ENCODE measurements at places on chromosomes 6 and 20.

GRCh38 chr20:14523090-14523489 is 185.7 kb upstream of the FLRT3 start:
- DNase-seq, result no peak

GRCh38 chr6:46072866-46073265 is 56.9 kb upstream of the ENPP4 start:
- no peak for DNase-seq

GRCh38 chr20:10832141-10832540 is 158.3 kb upstream of the JAG1 start:
- no peak for DNase-seq

GRCh38 chr6:53943395-53943794 is 148.6 kb downstream of the LRRC1 start:
- no peak for DNase-seq

DNA sequence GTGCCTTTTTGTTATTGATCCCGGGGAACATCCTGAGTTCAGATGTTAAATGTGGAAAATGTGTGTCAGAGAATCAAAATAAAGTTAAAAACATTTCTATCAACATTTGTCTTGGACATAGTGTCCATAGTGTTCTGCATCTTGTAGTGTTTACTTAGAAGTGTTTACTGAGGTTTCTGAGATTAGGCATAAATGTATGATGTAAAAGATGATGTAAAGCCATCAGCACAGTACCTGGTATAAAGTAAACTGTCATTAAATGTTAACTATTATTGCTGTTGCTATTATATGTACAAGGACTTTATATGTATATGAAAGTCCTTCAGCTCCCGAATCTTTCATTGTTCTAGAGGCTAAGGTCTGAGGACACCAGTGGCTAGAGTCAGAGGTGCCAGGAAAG is 28.2 kb upstream of the VEGFA start:
- DNase-seq, result no peak

DNA sequence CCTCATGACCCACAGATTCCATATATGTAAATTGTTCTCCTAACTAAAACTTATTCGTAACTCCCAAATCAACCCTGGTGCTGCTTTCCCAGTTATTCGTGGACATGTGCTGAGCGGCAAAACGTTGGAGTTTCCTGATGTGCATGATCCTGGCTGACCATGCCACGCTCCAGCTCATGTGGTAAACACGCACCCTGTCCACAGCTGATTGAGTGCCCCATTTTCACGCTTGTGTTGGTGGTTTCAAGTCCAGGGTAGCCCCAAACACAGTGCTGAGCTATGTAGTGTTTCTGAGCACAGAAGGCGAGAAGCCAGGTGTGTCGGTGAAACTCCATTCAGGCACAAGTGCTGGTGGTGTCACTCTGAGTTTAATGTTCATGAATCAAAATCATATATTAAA is 19.1 kb upstream of the FOXC1 start:
- no peak for DNase-seq

- DNase-seq, result no peak
These were observed 42.8 kb upstream of the LY86 start for GRCh38 chr6:6545616-6546317.

- no peak for DNase-seq
These were observed 22.3 kb upstream of the CEP162 start for GRCh38 chr6:84249724-84250123.

DNA sequence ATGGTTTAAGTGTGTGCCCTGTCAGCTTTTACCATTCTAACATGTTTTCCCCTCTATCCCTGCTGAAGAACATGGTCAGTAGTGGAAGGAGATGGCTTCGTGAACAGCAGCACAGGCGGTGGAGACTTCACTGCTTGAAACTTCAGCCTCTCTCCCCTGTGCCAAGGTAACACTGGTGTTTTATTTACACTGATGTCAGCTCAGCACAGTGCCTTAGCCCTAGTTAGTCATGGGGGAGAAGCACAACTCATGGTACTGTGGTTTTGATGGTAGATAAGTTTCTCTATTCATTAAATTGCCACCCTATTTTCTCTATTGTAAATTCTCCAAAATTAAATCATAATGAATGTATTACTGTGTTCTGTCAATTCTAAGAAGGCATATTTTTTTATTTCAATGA is 56.6 kb downstream of the MTHFD1L start:
- no peak for DNase-seq

GRCh38 chr6:114403858-114404257 is 61.0 kb upstream of the HS3ST5 start:
- DNase-seq, result no peak

DNA sequence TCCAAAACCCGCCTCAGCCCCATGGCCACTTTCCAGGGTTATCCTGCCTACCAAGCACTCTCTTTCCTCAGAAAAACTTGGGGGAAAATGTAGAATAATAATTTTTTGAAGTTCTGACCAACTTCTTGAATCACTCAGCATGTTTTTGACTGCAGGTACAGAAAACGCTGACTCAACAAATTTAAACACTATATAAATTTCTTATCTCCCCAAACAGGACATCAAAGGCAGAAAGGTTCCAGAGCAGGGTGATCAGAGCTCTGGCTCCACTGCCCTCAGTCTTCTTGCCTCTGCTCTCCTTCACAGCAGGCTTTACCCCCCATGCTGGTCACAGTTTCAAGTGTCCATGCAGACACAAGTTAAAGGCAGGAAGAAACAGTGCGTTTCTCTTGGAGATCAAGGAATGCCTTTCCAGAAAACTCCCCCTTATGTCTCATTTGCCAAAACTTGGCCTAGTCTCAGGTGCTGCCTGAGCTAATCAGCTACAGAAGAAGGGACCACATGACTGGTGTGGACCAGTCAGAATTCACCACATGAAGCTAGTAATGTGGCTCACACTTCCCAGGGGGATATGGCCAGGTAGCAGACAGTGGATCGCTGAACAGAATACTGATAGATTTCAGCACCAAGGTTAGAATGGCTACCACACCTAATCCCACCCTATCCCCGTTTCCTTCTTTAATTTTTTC is 24.4 kb upstream of the SLC17A3 start:
- no peak for DNase-seq

DNA sequence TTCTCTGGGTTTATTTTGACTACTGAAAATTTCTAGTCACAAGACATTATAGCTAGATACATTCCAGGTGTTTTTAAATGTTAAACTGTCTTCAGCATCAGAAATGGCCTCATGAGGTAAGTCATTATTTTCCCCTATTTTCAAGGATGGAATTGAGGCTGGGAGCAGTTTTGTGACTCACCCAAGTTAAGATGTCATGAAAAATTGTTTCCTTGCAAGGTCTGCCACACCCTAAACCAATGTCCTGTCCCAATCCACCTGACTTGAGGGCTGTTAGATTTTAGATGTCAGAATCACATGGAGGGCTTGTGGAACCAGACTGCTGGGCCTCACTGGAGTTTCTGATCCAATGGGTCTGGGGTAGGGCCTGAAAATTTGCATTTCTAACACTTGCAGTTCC is 16.9 kb downstream of the SLC22A3 start:
- DNase-seq, result no peak

- DNase-seq, result no peak
These were observed 28.9 kb downstream of the PSMB9 start for GRCh38 chr6:32882879-32883250.

DNA sequence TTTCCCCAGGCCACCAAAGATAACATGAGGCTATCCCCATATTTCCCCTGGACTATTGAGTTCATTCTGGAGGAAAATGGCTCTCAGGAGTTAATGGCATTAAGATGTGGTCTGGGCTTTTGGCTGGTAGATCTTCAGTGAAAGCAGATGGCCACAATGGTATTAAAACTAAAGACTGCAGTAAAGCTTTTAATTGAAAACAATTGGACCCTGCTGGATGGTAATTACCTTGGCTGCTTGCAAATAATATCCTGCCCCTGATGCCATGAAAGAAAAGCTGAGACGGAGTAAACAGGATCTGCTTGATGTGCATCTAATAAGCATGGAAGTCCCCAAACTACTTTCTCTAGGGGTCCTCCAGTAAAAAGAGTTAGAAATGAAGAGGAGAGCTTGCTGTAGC is 255.8 kb downstream of the QKI start:
- no peak for DNase-seq

DNA sequence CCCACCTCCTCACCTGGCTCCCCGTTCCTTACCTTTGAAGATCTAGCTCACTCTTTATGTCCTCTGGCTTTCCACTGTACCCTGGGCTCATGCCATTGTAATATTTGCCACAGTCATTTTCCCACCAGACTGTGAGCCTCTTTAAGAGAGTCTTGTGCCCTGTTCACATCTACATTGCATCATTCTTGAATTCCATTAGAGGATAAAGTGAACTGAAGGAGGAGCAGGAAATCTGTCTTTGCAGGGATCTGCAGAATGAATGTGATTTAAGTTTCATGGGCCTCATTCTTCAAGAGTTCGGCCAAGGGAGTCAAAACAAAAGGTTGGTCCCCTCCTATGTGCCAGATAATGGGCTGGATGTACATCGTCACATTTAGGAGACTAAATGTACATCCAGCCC is 272.6 kb upstream of the CITED2 start:
- DNase-seq, result no peak

GRCh38 chr20:9660236-9660868 is 146.0 kb downstream of the LAMP5 start:
- peak; percentile 17 for DNase-seq

GRCh38 chr6:24032896-24033688 is 92.9 kb upstream of the NRSN1 start:
- DNase-seq, result no peak

- DNase-seq, result no peak
These were observed 1075.5 kb downstream of the KHDRBS2 start for GRCh38 chr6:61210549-61210948.

DNA sequence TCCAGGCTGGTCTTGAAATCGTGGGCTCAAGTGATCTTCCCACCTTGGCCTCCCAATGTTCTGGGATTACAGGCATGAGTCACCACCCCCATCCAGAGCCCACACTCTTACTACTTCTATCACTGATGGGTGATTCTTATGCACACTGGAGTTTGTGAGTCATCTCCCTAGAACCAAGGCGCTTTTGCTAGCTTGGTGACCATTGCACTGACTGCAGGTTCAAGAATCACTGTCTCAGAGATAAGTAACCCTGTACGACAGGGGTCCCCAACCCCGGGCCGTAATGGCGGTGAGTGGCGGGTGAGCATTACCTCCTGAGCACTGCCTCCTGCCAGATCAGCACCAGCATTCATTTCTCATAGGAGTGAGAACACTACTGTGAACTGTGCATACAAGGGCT is 118.8 kb downstream of the MAP3K7 start:
- no peak for DNase-seq

DNA sequence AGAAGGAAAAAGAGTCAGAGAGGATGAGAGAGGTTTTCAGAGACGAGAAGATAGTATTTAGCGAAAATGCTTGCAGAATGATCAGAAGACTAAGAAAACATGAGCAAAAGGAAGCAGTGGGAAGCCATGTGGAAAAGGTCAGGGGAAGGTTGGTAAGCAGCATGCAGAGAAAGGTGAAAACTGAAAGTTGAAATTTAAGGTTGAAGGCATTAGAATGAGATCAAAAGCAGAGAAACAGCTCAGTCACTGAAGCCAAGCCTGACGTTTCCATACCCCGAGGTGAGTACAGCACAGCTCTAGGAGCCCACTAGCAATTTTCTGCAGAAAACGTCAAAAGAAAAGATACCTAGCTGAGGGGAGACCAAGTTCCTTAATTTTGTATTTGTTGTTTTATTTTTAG is 19.1 kb upstream of the TFB1M start:
- DNase-seq, result no peak

All from activated CD4-positive, alpha-beta memory T cell treated with anti-CD3 and anti-CD28 coated beads, Interleukin-2, amount 10 ng/mL, durations not matched to agents 7 days and 5 days (primary cell).